ENCODE measurements at places on chromosomes 2 and 18. TPM values are rescaled to one million over a fixed set of nuclear protein-coding genes. Genes with fewer than 3 reads are reported as not detected.

- DNase-seq: no peak
Observed at GRCh38 chr2:206353685-206354084, 79.2 kb downstream of the ZDBF2 start.

- no peak for DNase-seq
Observed at GRCh38 chr2:22784566-22784965, 600.4 kb upstream of the KLHL29 start.

GRCh38 chr2:146228466-146229058 is 1616.3 kb upstream of the ACVR2A start:
- no peak for DNase-seq

- no peak for DNase-seq
Observed at GRCh38 chr2:20568501-20569463, 82.1 kb downstream of the HS1BP3 start.

DNA sequence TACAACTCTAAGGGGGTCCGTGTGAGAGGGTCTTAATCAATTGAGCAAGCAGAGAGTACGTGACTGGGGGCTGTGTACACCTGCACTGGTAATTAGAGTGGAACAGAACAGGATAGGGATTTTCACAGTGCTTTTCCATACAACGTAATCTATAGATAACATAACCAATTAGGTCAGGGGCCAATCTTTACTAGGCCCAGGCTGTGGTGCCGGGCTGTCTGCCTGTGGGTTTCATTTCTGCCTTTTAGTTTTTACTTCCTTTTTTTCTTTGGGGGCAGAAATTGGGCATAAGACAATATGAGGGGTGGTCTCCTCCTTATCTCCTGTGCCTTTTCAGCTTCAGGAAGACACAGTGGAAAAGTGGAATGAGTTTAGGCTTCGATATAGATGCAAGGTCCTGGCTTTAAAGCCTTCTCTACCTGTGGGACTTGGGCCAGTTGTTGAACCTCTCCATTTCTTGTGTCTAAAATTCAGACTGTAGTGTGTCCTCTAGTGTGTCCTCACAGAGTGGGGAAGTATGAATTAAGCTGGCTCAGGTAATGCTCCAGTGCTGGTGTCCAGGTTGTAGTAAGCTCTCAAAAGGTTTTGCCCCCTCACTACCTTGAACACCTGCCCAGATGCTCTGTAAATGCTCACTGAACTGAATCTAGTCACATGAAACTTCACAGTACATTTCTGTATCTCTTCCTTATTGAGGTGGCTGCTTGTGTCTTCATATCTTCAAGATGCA is 422.8 kb downstream of the SETBP1 start:
- DNase-seq: no peak

The HNMT gene
- 1.6 TPM for total RNA-seq

- no peak for DNase-seq
Observed at GRCh38 chr2:234033174-234033573, 17.3 kb upstream of the SPP2 start.

The TNP1 gene
- not detected for total RNA-seq

- DNase-seq: no peak
Observed at GRCh38 chr2:42916324-42916723, 123.9 kb upstream of the HAAO start.

The RAB6C gene
- total RNA-seq: not detected

GRCh38 chr2:154455166-154455565 is 243.3 kb upstream of the KCNJ3 start:
- DNase-seq: no peak

The DLX2 gene
- 2.2 TPM for total RNA-seq

The PLB1 gene
- 0.83 TPM for total RNA-seq

DNA sequence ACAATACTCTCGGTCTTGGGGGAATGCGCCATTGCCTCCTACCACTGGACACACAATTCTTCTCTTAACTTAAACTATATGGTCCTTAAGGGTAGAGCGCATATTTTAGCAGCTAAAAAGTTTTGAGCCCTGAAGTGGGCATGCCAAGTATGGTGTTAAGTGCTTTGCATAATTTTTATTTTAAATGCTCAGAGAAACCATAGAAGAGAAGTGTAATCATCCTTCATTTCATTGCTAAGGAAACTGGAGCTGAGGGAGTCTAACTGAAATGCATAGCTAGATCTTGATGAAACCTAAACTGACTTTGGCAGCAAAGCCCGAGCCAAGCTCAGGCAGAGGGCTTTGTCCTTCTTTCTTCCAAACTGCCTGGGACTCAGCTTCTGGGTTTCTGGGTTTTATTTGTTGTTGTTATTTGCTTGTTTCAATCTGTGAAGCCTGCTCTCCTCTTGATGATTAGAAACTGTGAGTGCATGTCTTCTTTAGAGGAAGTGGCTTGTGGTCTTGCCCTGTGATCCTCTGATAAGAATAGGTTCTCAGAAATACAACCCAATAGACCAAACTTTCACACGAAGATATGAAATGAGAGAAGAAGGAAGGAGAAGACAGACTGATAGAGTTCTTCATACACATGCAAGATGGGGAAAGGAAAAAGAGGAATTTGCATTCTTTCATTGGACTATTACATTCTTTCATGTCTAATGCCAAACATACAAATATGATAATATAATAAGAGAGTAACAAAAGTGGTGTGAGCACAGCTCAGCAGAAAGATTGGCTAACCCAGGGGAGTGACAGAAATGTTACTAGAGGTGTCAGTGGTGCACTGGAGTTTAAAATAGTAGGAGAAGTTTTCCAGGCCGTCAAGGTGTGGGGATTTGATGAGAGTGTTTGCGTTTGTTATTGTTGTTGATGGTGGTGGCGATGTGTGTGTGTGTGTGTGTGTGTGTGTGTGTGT is 7.5 kb upstream of the RNF144A start:
- no peak for DNase-seq

The STAT4 gene
- 0.48 TPM for total RNA-seq

DNA sequence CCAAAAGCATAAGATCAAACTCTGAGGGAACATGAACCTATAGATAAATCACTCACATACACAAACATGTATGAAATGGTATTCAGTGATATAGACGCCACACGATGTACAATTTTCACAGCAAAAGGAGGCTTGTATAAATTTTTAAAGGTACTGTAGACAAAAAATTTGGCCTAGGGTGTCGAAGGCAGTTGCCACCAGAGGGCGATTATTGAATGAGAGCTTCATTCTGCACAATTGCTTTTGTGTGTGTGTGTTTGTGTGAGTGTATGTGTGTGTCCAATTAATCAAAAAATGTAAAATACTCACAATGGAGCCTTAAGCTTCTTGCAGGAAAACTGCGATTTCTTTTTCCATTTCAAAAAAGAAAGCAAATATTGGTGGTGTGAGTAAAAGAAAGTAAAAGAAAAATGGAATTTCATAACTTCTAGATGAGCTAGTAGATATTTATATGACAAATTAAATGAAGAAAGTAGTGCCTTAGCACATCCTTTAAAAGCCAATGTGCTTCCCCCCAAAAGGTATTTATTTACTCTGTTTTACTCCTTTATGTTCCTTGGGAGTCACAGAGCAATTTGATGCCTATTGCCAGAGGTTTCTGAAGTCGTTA is 800.1 kb downstream of the SATB2 start:
- peak; percentile 17 for DNase-seq

DNA sequence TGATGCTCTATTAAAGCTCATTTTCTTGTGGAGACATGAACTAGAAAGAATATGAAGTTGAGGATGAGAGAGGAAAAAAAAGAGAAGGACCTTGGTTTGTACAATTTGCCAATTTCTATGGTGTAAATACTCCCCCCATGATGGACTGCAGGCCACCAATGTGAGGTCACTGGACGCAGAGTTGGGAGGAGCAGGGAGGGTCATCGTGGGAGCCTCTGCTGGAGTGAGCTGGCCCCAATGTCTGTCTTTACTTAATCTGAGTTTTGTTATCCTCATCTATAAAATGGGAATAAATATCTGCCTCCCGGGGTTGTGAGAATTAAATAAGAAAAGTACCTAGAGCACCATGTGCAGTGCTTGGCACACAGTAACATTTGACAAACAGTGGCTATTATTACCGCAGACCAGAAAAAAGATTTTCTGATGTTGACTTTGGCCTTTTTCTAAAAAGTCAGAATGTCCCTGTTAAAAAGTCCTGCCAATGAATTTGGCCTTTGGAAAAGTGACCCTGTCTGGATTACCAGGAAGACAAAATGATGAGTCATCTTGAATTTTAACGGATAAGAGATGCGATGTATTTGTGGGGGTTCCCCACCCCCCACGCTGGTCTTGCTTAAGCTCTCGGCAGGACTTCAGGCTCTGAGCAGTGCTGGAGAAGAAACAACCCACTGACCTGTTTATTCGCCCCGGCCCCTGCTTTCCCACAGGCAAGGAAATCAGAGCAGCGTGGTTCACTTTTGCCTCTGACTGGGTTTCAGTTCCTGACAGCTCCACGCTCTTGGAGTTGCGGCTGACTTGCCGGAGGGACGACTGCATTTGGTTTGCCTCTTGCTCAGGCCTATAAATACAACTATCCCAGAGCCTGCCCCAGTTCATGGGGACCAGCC is 50.3 kb upstream of the FOSL2 start:
- peak; percentile 75 for DNase-seq

GRCh38 chr2:197576631-197577030 is 60.8 kb downstream of the MOB4 start:
- no peak for DNase-seq

- peak; percentile 73 for DNase-seq
Observed at GRCh38 chr2:119179202-119179601, 20.7 kb upstream of the C1QL2 start.

The TCF23 gene
- not detected for total RNA-seq

DNA sequence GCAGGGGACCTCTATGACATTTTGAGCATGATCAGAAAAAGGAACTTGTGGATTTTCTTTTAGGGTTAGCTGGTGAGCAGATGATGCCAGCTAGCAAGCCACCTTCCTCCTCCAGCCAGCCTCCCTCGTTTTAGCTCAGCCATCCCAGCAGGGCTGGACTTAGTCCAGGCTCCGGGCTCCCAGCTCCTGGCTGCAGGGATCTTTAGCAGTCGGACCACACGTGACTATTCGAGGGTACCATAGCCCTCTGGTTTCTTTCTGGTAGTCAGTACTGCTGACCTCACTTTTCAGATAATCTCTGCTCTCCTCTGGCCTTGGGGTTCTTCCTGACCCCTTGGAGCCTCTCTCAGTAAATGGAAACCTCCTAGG is 31.8 kb downstream of the NCK2 start:
- DNase-seq: no peak

The REG1B gene
- total RNA-seq: not detected

DNA sequence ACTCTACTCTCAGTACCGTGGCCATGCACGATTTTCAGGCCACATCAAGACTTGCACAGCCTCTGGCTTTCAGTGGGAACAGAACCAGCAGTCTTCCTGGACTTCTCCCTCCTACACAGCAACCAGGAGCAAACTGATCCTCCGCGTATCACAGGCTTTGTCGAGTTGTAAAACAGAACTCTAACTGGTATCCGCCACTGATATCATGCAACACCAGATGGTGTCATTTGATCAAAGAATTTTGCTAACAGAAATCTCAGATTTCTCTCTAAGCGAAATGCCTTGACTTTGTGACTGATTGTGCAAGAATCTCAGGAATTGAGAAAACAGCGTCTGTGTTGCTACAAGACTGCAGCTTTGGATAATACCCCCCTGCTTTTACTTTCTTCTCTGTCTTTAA is 85.7 kb downstream of the COPS8 start:
- peak; percentile 76 for DNase-seq

DNA sequence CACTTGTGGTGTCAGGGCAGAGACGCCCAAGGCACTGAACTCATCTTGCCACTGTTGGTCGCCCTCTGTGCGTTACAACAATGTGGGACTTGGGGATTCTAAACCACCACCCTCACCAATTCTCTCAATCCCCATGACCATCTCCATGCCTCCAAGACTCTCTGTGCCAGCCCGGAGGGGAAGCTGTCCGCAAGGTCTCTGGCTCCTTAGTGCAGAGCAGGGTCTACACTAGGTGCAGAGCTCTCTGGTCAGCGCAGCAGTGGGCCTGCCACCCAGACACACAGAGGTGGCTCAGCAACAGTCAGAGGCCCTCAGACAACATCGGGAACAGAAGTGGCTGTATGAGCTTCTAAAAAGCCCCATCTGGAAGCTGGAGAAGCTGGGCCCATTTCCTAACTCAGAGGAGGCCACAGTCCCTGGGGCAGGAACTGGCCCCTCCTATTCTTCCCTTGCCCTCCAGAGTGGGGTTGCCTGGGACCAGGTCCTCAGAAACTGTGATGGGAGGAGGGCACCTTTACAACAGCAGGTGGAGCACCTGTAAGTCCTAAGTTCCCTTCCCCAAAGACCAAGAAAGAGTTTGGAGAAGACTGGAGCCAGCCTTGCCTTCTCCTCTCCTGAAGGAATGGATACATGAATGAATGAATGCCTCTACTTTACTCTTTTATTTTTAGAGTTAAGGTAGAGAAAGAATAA is 37.7 kb downstream of the SERTAD2 start:
- DNase-seq: no peak

DNA sequence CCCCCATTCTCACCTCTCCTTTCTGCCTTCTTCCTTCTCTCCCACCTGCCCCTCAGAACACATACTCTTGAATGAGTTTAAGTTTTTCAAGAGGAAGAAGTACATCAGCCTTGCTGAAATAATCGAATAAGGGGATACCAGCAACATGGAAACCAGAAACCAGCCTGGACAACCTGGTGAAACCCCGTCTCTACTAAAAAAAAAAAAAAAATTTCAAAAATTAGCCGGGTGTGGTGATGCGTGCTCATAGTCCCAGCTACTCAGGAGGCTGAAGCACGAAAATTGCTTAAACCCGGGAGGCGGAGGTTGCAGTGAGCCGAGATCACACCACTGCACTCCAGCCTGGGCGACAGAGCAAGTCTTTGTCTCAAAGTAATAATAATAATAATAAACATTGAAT is 75.0 kb upstream of the SLC1A4 start:
- DNase-seq: no peak

The MLPH gene
- 53.1 TPM for total RNA-seq

GRCh38 chr2:114049280-114049679 is 159.4 kb downstream of the ACTR3 start:
- no peak for DNase-seq

- DNase-seq: peak; percentile 88
Observed at GRCh38 chr2:33158482-33159003, 211.8 kb downstream of the LTBP1 start.

The RPRM gene
- 0.40 TPM for total RNA-seq

The BARD1 gene
- 20.8 TPM for total RNA-seq

The ABCA12 gene
- not detected for total RNA-seq

DNA sequence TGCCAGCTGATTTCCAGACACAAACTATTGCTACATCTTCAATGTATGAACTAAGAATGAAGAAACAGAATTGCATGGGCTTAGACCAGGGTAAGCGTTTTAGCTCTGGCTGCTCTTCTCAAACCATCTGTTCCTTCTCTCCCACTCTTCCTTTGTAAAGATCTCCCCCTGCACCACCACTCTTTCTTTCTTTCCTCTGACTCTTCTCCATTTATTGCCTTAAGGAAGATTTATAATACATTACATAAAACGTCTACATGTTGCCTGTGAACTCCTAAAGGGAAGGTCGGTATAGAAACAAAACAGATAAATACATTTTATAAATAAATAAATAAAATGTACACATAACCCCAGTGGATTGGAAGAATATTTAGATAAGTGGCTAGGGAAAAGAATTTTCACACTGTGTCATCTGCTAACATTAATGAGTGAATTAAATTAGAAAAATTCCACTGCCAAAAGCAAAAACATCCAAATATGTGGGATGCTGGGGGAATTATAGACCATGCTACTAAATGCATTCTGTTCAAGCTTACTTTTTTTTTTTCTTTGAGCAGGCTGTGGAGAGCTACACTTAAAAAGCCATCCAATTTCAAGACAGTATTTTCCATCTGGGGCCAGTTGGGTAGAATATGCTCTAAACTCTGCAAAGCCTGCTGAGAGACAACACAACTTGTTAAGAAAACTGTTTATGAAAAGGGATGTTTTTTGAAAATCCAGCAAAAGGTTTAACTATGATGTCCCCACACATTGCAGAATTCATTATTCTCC is 41.5 kb downstream of the NCKAP5 start:
- no peak for DNase-seq
